Stimulated activated naive B cell treated with anti-CD40 and anti-IgM and Interleukin-4, amounts not matched to agents 10 μg/mL and 1 μg/mL and 100 μg/mL, for 72 hours (primary cell): ENCODE measurements at places on chromosomes 7 and 10.
A peak's percentile ranks its signal among the peaks of the same experiment; 100 is the strongest.

DNA sequence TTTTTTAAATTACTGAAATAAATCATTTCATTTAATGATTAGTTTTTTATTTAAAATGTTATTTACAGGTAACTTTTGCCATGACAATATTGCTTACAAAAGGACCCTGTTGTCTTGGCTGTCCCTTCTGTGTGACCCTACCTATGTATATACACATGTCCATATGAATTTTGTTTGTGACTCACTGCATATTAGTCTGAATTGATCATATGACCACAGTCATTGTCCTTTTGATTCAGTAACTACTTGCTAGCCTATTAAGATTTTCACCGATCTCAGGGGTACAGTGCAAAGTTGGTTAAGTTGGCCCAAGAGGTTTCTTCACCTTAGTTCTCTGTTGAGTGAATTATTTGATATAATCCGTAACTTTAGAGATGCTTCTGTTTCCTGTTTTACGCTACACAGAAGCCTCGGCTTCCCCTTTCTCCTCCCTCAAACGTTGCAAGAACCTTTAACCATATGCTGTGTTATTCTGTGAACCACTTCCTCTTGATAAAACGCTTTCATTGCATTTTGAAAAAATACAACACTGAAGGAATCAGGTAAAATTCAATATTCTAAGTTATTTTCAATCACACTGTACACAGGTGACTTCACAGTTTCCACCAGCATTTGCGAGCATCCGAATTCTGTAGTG, 43.9 kb downstream of the APBB1IP start:
- peak; percentile 46 for DNase-seq

DNA sequence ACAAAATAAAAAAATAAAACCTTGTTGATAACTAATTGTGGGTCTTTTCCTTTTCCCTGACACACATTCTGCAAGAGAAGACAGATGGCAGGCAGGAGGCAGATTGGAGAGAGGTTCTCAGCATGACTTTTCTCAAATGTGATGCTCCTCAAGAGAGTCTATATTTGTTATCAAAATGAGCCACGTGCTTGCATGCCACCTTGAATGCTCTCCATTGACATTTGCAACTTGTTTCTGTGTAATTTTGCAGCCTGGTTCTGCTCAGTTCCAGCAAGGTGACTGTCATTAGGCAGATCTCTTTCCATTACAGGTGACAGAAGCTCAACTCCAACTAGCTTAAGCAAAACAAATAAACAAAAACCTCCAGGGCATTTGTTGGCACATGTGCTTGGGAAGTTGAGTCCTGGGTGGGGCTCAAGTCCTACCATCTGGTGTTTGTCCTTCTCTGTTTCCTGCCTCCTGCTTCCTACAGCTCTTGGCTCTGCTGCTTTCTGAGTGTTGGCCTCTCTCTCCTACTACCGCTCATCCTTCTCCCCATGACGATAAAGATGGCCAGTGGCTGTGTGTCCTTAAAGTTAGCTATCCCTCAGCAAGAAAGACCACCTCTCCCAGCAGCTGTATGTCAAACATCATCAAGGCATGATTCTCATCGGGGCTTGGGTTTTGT, 56.7 kb downstream of the GRK5 start:
- no peak for DNase-seq

- no peak for DNase-seq
These were observed 21.4 kb upstream of the RAPGEF5 start for GRCh38 chr7:22378199-22378980.

GRCh38 chr10:130221456-130222375, 85.5 kb downstream of the GLRX3 start:
- DNase-seq = no peak

GRCh38 chr10:47253651-47254375, 46.2 kb upstream of the GDF10 start:
- no peak for DNase-seq

GRCh38 chr7:53110425-53110824, 75.0 kb downstream of the POM121L12 start:
- DNase-seq = no peak

- DNase-seq = no peak
These were observed 72.1 kb downstream of the WNT2 start for GRCh38 chr7:117250801-117251200.

- no peak for DNase-seq
These were observed 64.1 kb downstream of the TMEM168 start for GRCh38 chr7:112726076-112726475.

- DNase-seq = no peak
These were observed at the start of gene AQP1 for GRCh38 chr7:30911561-30911969. AQP1 (plus strand) TSS chr7:30911853; CDS start chr7:30911910, 57 bp downstream.

- peak; percentile 45 for DNase-seq
These were observed 25.7 kb downstream of the PRKAG2 start for GRCh38 chr7:151851145-151851751.

DNA sequence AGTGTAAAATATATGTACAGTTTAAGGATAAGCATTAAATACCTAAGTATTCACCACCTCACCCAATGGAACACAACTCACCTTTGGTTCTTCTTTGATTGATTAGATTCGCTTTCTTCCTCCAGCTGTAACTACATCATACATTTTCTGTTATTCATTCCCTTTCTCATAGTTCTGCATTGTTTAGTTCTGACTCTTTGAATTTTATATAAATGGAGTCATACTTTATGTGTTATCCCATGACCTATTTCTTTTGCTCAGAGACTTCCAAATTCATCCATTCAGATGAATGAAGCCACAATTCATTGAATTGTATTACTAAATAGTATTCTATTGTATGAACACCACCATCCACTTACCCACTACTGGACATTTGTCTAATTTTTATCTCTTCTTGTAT, 12.3 kb downstream of the THNSL1 start:
- no peak for DNase-seq

DNA sequence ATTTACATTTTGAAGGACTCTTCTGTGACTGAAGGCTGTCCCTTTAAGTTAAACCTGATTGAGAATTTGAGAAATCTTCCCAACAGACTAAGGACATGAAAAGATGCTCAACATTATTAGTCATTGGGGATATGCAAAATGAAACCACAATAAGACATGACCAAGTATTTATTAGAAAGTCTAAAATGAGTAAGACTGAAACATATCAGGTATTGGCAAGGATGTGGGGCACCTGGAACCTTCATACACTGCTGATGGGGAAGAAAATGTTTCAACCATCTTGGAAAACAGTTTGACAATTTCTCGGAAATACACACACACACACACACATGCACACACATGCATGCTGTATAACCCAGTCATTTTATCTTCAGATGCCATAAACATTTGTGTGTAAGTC, 132.1 kb upstream of the CDK6 start:
- no peak for DNase-seq

GRCh38 chr10:80690434-80690833, 152.7 kb downstream of the SH2D4B start:
- no peak for DNase-seq

- no peak for DNase-seq
These were observed 1016.4 kb upstream of the KCND2 start for GRCh38 chr7:119256446-119257131.

GRCh38 chr10:37831495-37832333, 25.7 kb downstream of the ZNF248 start:
- DNase-seq = no peak

DNA sequence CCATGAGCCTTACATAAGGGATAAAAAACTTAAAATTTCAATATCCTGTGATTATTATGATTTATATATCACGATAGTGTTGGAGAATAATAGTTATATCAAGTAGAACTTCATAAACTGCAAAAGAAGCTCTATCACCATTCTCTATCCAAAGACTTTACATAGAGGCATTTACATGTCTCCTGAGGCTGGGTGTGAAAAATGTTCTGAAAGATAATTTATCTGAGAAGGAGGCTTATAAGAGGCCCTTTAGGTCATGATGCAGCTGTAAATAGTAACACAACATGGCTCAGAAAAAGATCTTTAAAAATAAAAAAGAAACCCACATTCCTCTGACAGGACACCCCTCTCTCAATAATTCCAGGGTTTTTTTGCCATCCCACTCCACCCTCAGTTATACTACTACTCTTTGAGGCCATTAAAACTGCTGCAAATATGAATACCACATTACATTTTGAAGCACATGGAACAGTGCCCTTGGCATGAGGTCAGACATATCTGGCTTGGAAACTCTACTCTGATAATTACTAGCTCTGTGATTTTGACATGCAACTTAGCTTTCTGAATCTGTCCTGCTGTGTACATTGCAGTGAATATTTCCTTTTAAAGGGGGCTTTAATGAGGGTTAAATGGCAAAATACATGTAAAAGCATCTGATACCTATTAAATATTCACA, 55.5 kb downstream of the SLC16A12 start:
- DNase-seq = no peak

DNA sequence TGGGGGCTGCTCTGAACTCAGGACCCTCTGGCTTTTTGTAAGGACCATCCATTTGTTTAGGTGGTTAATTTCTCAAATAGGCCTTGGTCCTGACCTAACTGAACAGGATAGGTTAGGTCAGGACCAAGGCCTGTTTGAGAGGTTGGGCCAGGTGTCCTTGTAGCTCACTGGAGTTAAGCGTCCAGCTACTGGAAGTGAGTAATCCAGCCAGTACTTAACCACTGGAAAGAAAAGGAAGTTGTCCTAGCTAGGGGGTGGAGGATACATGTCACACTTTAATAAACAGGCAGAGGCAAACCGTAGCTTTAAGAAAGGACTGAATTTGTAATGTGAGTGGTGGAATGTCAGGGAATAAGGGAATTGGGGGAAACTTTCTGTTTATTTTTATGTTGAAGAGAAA, 96.0 kb downstream of the GPR85 start:
- no peak for DNase-seq

DNA sequence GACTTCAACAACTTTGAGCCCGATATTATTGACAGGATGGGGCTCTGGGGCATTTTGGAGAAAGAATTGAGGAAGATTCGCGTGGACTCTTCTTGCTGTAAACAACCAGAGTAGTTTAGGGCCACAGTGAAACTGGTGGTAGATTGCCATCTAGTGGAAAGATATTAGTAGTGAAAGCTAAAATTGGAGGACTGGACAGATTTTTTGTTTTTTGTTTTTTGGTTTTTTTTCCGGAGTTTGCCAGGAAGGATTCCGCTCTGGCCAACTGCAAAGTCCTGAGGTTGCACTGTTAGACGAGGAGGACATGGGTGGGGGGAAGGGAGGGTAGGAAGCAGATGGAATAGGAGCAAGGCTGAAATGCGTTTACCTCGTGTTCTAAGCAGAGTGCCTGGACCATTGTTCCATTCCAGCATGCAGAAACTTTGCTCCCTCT, 11.7 kb downstream of the NOBOX start:
- peak; percentile 10 for DNase-seq

DNA sequence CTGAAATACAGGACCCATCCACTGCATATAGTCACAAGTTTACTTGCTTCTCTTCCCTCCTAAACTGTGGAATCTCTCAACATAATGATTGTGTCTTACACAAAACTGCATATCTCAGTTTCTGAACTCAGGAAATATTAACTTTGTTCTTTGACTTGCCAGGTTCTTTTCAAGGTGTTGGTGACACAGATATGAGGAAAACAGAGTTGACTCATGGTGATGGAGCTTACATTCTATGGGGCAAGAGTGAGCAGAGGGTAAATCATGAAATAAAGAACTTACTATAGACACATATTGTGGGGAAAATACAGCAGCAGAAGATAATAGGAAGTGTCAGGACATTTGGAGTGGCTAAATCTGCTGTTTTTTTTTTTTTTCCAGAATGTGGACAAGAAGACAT, 72.5 kb upstream of the IGFBP3 start:
- DNase-seq = no peak

DNA sequence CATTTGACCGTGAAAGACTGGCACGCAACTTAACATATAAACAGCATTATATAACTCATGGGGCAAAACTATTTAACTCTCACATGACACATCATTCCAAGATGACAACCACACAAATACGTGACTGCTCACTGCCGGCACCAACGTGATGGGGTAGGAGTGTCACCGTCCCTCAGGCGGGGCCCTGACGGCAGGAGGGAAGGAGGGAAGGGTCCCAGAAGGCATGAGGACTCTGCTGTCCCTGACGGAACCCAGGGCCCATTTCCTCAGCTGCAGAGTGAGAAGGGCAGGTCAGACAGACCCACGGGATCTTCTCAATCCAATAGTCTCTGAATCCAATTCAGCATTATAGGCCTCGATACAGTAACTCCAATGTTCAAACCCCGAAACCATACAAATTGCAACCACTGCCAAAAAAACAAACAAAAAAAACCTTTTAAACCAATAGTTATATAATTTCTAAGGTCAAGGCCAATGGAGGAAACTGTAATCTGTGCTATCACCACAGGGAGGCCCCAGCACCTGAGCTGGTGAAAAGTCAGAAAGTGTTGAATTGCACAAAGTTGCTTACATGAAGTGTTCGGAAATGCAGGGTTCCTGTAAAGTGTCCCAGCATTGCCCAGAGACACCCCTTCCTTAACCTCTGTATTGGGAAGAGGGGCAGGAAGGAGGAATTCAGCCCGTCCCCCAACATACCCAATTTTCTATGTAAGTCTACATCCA, 137.4 kb downstream of the TNS3 start:
- DNase-seq = no peak

DNA sequence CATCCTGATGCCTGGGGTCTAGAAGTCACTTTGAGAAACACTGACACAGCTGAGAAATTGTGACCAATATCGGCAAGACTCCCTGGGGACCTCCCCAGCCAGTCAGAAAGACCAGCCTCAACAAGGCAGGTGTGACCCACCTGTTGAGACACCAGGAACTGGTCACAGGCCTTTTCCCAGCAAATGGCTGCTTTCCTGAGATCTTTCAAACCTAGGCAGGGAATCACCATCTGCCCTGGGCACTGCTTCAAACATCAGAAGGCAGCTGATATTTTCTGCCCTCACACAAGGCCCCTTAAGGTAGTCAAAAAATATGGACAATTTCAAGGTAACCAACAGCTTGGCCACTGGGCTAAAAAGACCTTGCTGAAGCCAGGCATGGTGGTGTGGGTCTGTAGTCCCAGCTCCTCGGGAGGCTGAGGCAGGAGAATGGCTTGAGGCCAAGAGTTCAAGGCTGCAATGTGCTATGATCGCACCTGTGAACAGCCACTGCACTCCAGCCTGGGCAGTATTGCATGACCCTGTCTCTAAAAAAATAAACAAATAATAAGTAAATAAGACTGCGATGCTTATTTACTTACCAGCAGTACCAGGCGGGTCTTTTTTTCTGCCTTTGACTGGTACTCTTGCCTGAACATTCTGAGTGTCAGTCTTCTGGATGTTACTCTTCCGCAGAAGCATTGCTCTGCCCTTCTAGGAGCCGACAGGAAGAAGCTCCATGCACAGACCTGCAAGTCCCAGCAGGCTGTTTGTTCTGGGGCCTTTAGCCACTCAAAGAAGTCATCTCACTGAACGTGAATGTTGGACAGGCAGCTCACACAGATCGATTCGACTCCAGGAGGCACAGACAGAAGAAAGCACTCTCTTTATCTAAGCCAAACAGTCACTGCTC, 59.7 kb downstream of the SORBS1 start:
- DNase-seq = no peak

GRCh38 chr10:100748231-100749058, 3.1 kb downstream of the PAX2 start:
- DNase-seq = no peak

- DNase-seq = no peak
These were observed 63.7 kb downstream of the COL13A1 start for GRCh38 chr10:69865450-69865849.
